ENCODE measurements at places on chromosomes 16 and 17. TPM values are rescaled to one million over a fixed set of nuclear protein-coding genes. Genes with fewer than 3 reads are reported as not detected.

DNA sequence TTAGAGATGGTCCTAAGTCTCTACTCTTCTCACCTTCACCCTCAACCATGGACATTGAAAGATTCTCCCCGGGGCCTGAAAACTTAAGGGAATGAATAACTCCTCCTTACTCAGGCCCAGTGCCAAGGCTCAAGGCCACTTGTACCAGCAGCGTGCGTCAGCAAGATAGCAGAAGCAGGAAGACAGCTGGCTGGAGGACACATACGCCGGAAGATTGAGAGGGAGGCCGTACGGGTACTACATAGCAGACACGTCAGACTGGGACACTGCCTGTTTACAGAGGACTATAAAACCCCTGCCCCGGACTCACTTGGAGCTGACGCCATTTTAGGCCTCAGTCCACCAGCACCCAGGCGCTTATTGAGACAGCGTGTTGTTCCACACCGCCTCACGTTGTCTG is 75.8 kb upstream of the MED13 start:
- no peak for DNase-seq

- no peak for DNase-seq
Observed at GRCh38 chr17:13016881-13017654, 759 bp downstream of the ELAC2 start.

Gene RASL10B
- 26.1 TPM for total RNA-seq

- DNase-seq, result peak; percentile 52
Observed at GRCh38 chr17:61314368-61315078, 85.1 kb upstream of the TBX2 start.

DNA sequence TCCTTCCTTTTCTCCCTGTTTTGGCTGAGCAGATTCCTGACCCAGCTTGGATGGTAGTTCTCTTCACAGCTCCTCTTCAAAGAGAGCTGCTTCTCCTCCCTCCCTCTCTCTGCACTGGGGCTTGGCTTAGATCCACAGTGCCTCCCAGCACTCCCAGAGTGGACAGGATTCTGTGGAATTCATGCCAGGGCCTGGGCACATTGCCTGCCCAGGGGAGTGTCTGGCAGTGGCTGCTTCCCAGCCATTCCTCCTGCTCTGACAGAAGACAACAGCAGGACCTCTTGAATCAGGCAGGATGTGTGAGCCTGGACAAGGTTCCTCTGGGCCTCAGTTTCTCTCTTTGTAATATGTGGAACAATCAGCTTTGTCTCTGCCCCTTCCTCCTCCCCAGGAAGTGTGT is 4.5 kb upstream of the MMP28 start:
- DNase-seq, result no peak

- no peak for DNase-seq
Observed at GRCh38 chr17:45430006-45430737, 2.5 kb downstream of the ARHGAP27 start.

Gene TEKT1
- total RNA-seq, result not detected

Gene TP53TG3B
- total RNA-seq, result not detected

Gene TRAF7
- 108 TPM for total RNA-seq

Gene TNS4
- total RNA-seq, result 0.89 TPM

- no peak for DNase-seq
Observed at GRCh38 chr16:6038941-6039645, 941.5 kb upstream of the EEF2KMT start.

Gene PIK3R5
- total RNA-seq, result 41.2 TPM

GRCh38 chr16:48321317-48322036 is 63.7 kb downstream of the SIAH1 start:
- no peak for DNase-seq

DNA sequence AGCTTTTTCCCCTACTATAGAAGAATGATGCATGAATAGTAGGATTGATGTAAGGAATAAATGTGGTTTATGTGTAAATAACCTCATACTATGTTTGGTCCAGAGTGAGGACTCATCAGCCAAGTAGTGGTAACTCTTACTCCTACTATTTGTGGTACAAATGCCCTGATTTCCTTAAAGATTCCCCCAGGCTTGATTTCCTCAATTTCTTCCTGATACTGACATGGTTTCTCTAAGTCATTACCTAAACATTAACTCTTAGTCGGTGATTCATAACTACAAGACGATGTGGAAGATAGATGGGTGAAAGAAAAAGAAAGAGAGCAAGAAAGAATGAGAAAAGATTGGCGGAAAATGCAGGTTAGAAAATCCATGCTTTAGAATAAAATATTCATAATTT is 17.2 kb upstream of the MYOCD start:
- no peak for DNase-seq

DNA sequence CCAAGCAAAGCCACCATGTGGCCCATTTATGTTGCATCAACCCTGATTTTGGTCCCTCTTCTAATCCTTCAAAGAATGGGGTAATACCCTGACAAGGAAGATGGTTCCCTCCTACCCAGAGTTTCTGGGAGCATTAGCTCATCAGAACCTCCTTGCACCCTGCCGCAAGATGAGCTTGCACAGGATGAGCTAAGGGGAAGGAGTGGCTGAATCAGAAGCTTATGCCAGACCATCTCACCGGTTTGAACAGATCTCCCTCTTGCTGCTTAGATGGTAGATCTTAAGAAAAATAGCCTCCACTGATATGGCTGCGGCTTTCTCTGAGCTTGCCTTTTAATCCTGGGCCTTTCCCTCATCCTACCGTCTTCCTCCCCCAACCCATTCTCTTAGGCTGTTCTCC is 175.1 kb downstream of the SOX9 start:
- DNase-seq, result no peak

DNA sequence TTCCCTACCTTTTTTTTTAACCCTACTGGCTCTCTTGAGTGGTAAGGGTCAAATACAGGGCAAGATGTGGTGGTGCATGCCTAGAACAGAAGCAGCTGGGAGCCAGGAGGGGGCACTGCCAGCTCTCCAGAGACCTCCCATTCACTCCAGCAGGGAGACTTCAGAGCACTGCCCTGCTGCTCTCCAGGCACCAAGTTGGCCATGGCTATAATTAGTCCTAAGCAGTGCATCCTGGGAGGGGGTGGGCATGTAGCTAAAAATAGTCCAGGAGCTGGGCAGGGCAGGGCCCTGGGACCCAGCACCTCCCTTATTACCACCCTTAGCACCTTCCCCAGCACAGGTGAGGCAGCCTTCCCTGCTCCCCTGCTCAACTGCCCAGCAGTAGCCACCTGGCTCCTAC is 3.5 kb downstream of the CORO6 start:
- peak; percentile 78 for DNase-seq

- no peak for DNase-seq
Observed at GRCh38 chr17:7235693-7236665, 1.7 kb upstream of the DVL2 start.

DNA sequence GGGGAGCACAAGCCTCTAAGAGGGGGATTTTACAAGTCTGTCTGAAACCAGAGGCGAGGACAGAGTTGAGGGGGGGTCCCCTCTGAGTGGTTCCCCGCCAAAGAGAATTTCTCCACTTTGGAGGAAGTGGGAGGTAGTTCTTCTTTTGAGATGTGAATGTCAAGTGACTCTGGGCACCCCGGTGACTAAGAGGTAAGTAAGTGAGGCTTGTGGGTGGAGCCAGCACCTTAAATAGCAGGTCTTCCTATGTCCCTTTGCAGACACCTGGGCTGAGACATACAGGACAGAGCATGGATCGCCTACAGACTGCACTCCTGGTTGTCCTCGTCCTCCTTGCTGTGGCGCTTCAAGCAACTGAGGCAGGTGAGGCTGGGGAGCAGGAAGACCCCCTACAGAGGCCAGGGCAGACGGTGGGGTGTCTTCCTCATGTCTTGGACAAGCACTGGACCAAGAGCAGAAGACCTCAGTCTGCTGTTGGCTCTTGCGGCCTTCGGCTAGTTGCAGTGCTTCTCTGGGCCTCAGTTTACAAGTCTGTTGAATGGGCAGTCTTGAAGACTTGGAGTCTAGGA is at the start of gene CCL22:
TSS of gene CCL22 (plus strand) at position 257 of the 569 bp plus-strand sequence. CDS start at position 291, 34 bp downstream.
- DNase-seq, result no peak

GRCh38 chr17:1648173-1648962 is 1.3 kb downstream of the RILP start:
- DNase-seq, result peak; percentile 94

DNA sequence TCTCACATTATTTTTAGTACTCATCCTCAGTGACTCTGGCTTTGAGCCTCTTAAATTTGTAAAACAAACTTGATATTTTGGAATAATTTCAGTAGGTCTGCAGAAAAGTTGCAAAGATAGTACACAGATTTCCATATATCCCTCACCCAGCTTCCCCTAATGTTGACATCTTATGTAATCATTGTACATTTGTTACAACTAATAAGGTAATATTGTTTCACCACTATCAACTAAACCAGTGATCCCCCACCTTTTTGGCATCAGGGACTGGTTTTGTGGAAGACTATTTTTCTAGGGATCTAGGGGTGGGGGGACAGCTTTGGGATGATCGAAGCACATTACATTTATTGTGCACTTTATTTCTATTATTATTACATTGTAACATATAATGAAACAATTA is 391.2 kb downstream of the CA10 start:
- DNase-seq, result no peak

Measured in endodermal cell (in vitro differentiated cells).